ENCODE measurements at places on chromosomes 5 and 9.

GRCh38 chr5:76663573-76663972 is 40.4 kb upstream of the F2RL2 start:
- no peak for DNase-seq

GRCh38 chr5:127434588-127434987 is 82.9 kb upstream of the PRRC1 start:
- no peak for DNase-seq

- peak; percentile 2 for DNase-seq
Observed at GRCh38 chr5:35804201-35804653, 52.5 kb upstream of the IL7R start.

DNA sequence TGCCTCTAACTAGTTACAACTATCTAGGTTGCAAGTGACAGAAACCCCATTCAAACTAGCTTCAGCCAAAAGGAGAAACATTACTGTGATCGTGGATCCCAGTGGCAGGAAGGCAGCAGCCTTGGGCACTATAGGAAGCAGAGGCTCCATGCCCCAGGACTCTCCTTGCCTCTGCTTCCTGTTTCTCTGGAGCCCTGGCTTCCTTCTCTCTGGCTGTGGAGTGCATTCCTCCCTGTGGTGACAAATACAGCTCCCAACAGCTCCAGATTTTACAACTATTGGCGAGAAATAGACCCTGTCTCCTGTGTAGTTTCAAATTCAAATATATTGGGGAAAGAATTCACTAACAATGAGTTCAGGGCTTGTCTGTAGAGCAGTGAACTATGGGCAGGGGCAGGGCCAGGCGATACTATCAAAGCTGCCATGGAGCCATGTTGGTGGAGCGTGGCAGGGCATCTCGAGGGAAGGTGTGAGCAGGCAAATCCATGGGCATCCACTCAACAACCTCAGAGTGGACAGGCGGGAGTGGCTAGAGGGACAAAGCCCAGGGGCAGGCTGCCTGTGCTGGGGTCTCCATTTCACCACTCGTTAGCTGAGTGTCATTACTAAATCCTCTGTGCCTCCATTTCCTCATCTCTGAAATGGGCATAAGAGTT is 189.5 kb downstream of the ERCC6L2 start:
- DNase-seq = no peak

GRCh38 chr9:7910426-7911020 is 110.9 kb upstream of the DMAC1 start:
- DNase-seq = no peak

DNA sequence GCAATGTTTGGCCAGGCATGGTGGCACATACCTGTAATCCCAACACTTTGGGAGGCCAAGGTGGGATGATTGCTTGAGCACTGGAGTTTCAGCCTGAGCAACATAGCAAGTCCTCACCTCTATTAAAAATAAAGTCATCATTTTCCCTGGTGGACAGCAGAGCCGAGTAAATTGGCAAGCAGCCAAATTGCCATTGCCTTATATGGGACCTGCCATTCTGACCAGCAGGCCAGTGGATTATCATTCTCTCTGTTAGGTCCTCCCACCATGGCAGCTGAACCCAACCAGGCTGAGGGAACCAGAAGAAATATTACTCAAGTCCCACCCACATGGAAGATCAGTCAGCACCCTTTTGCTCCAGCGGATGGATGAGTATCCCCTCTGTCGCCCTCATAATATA is 1829.9 kb downstream of the EFNA5 start:
- DNase-seq = no peak

DNA sequence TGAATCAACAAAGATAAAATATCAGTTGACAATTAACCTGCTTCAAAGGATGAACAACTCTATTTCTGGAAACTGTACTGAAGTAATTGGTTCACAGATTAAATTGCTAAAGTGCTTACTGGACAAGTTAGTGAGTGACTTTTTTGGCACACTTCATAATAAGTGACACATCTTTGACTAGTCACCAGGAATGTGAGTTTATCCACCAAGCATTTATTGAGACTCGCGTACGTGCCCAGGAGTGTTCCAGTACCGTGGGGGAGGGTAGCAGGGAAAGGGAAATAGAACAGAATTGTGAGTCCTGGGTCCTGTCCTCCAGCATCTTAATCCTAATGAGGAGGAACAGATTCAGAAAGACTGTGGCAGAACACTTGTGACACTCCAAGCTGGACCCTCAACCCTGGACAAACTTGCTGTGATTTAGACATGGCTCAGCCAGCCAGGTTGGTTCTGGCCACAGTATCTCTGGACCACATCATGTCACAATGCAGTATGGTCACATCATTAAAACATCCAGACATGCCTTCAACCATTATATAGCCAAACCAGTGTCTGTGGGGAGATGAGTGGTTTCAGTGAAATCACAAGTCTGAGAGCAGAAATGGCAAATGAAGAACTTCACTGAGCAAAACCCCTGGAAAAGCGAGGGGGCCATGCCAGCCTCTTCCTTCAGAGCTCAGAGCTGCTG is 623.1 kb downstream of the BNC2 start:
- DNase-seq = no peak

GRCh38 chr9:100586093-100586492 is 8.2 kb downstream of the CAVIN4 start:
- no peak for DNase-seq

- DNase-seq = no peak
Observed at GRCh38 chr9:76680716-76681425, 83.4 kb upstream of the PCA3 start.

- DNase-seq = no peak
Observed at GRCh38 chr9:13268469-13268868, 11.0 kb downstream of the MPDZ start.

- no peak for DNase-seq
Observed at GRCh38 chr9:116891424-116891823, 204.3 kb downstream of the TRIM32 start.

DNA sequence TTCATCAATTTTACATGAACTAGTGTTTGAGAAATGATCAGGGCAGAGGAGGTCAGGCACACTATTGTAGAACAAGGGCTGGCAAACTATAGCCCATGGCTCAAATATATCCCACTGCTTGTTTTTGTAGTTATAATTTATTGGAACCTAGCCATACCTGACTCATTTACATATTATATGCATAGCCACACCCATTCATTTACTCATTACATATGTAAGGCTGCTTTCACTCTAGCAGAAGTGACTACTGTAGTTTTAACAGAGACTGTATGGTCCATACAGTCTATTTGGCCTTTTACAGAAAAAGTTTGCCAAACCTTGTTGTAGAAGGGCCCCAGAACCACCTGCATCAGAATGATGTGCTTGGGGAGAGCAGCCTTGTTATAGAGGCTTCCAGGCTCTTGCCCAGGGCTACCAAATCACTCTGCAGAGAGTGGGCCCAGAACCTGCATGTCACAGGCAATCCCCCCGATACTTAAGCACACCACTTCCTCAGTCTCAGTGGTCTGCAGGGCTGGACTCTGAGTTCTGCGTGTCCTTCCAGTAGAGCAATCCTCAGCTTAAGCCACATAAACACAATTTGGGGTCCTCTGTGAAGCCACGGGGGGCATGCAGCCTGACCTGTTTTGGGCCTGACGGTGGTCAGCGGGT is 6.7 kb downstream of the ANKS6 start:
- no peak for DNase-seq

DNA sequence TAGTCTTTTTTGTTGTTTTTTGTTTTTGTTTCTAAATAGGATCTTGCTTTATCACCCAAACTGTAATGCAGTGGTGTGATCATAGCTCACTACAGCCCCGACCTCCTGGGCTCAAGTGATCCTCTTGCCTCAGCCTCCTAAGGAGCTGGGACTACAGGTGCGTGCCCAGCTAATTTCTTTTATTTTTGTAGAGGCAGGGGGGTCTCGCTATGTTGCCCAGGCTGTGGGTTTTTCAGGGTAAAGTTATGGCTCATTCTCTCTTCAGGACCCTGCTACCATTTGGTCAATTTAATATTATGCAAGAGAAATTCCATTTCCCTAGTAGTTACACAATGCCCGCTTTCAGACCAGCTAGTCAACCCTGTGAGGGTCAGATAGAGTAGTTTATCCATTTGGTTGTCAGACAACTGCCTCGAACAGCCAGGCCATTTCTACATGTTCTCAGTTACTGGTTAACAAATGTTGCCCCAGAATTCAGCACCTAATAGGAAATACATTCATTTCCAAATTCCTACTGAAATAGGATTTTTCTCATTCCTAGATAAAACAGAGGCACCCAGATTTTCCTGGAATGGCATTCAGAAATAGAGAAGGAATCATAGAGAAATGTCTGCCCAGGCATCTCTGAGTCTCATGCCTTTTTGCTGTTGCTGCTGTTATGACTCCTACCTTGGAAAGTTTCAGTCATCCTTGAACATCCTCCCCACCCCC is 6.4 kb upstream of the GLIS3 start:
- DNase-seq = no peak

GRCh38 chr5:164202338-164202737 is 696.9 kb downstream of the MAT2B start:
- no peak for DNase-seq

DNA sequence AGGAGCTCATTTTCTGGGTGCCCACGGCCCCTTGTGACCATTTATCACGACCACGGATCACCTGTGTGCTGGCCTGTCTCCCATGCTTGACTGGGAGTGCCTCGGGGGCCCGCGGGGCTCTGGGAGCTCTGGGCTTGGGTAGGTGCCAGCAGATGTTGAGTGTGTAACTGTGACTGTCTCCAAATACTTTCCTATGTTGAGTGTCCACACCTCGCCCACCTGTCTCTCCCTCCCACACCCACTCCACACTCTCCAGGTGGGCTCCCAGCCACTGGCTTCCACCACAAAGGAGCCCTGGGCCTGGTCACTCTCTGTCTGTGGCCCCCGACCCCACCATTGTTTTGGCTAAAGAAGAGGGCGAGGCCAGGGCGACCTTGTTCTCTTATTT is 196.4 kb downstream of the CDK5RAP2 start:
- DNase-seq = no peak

DNA sequence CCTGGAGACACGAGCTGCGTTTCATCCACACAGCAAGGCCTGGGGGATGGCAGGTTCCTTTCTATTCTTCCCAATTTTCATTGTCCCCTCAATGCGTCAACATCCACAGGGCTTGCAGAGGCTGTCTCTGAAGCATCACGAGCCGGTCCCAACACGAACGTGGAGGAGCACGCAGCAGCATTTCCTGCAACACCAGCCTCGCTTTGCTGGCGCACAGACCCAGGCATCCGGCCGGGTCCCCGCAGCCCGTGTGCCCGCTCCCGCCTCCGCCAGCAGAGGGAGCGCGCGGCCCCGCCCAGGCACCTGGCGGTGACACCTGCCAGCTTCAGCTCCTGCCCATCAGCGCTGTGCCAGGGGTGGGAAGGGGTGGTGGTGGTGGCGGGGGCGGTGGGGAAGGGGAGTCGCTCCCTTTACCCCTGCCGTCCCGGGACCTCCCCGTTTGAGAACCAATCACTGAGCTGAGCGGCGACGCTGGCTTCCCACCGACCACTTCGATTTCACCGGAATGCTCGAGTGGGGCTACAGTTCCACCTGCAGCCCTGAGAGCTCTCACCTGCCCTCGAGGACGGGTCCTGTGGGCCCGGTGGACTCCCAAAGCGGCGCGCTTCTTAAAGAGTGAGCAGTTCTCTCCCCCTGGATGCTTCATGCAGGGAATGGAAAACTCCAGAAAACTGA is 464.5 kb downstream of the ICE1 start:
- DNase-seq = no peak

DNA sequence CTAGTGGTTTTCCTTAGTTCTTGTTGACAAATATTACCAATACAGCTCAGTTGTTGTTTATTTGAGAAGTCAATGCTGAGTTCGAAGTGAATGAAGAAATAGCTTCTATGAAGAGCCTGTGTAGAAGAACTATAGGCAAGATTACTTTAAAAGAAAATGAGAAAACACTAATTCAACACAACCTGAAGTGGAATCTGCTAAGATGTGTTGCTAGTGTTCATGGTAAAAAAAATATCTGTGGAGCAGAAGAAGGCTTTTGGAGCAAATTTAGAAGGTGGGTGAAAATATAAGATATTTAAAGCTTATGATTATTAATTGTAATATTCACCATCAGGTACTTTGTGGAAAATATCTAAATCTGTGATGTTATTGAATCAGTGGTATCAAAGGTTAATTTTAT is 2.5 kb upstream of the DOCK2 start:
- no peak for DNase-seq

Data from frontal cortex (tissue), 4 donors.